GM23338 (cell line): ENCODE measurements at places on chromosomes 2 and 18. TPM values are rescaled to one million over a fixed set of nuclear protein-coding genes. Genes with fewer than 3 reads are reported as not detected.

Gene GPR155
- polyA plus RNA-seq = 0.82 and 1.2 TPM in 2 replicates

Gene DNAH7
- 0.99 and 1.1 TPM in 2 replicates for polyA plus RNA-seq

Gene SERPINB11
- not detected in 2 replicates for polyA plus RNA-seq

Gene ASB18
- not detected in 2 replicates for polyA plus RNA-seq

Gene FECH
- 5.8 and 6.1 TPM in 2 replicates for polyA plus RNA-seq

Gene CXCR1
- not detected in 2 replicates for polyA plus RNA-seq

Gene GORASP2
- 38.7 and 44.5 TPM in 2 replicates for polyA plus RNA-seq

Gene TUBA3E
- polyA plus RNA-seq = 0.31 TPM in 1 of 2 replicates, not detected in the other

Gene FZD7
- polyA plus RNA-seq = 164 and 188 TPM in 2 replicates

Gene ITGB6
- not detected in 2 replicates for polyA plus RNA-seq

Gene SERPINB13
- not detected in 2 replicates for polyA plus RNA-seq

Gene RNF125
- polyA plus RNA-seq = 10.9 and 11.4 TPM in 2 replicates

Gene TCF4
- polyA plus RNA-seq = 68.0 and 77.7 TPM in 2 replicates

Gene ARHGAP15
- polyA plus RNA-seq = 0.26 TPM in 1 of 2 replicates, not detected in the other

Gene STAT4
- 0.30 and 0.86 TPM in 2 replicates for polyA plus RNA-seq

Gene BCL11A
- 72.5 and 77.6 TPM in 2 replicates for polyA plus RNA-seq

Gene NPPC
- 6.3 and 10.2 TPM in 2 replicates for polyA plus RNA-seq

Gene DUSP2
- polyA plus RNA-seq = 6.4 and 6.6 TPM in 2 replicates

Gene DQX1
- 0.32 and 0.54 TPM in 2 replicates for polyA plus RNA-seq

Gene ATP8B1
- polyA plus RNA-seq = 1.0 and 1.7 TPM in 2 replicates

Gene IL36B
- polyA plus RNA-seq = not detected in 2 replicates

Gene NR4A2
- polyA plus RNA-seq = 0.56 and 0.71 TPM in 2 replicates

Gene PLGLB1
- polyA plus RNA-seq = 0.82 and 1.6 TPM in 2 replicates

Gene ACTG2
- 6.3 and 8.0 TPM in 2 replicates for polyA plus RNA-seq

Gene GKN2
- not detected in 2 replicates for polyA plus RNA-seq

Gene REEP1
- polyA plus RNA-seq = 1.8 and 2.3 TPM in 2 replicates

Gene PLGLB2
- 0.50 and 0.55 TPM in 2 replicates for polyA plus RNA-seq

Gene POLR1B
- 15.4 and 16.2 TPM in 2 replicates for polyA plus RNA-seq

Gene APCDD1
- 0.31 and 0.61 TPM in 2 replicates for polyA plus RNA-seq

Gene SOX11
- polyA plus RNA-seq = 33.2 and 34.0 TPM in 2 replicates

Gene MAP4K3
- polyA plus RNA-seq = 27.4 and 33.0 TPM in 2 replicates

Gene AGPS
- 12.2 and 14.6 TPM in 2 replicates for polyA plus RNA-seq

Gene SPP2
- polyA plus RNA-seq = not detected in 2 replicates

Gene OTX1
- polyA plus RNA-seq = 1.1 and 2.2 TPM in 2 replicates

Gene STARD6
- polyA plus RNA-seq = not detected in 2 replicates

Gene MRO
- 0.68 and 0.78 TPM in 2 replicates for polyA plus RNA-seq

Gene ERBB4
- 0.10 and 1.1 TPM in 2 replicates for polyA plus RNA-seq

Gene DTNB
- polyA plus RNA-seq = 29.4 and 32.1 TPM in 2 replicates

Gene MAPK4
- 1.3 TPM in 2 replicates for polyA plus RNA-seq

Gene MYO5B
- 3.2 and 3.5 TPM in 2 replicates for polyA plus RNA-seq

Gene ALPP
- 0.07 TPM in 1 of 2 replicates, not detected in the other for polyA plus RNA-seq

Gene MTERF4
- polyA plus RNA-seq = 15.3 and 15.7 TPM in 2 replicates

Gene GPR17
- polyA plus RNA-seq = not detected in 2 replicates

Gene TRIM54
- 1.6 and 3.4 TPM in 2 replicates for polyA plus RNA-seq

Gene TRIM43
- 0.40 TPM in 1 of 2 replicates, not detected in the other for polyA plus RNA-seq

Gene CYBRD1
- 3.4 and 3.7 TPM in 2 replicates for polyA plus RNA-seq

Gene SLC4A3
- 3.6 and 3.9 TPM in 2 replicates for polyA plus RNA-seq

Gene RNF149
- polyA plus RNA-seq = 37.2 and 38.8 TPM in 2 replicates

Gene AFF3
- polyA plus RNA-seq = 0.73 and 1.5 TPM in 2 replicates

Gene KIF1A
- 158 and 169 TPM in 2 replicates for polyA plus RNA-seq

Gene MITD1
- polyA plus RNA-seq = 105 and 107 TPM in 2 replicates

Gene WDR35
- polyA plus RNA-seq = 5.3 TPM in 2 replicates

Gene PECR
- 12.1 and 12.7 TPM in 2 replicates for polyA plus RNA-seq

Gene SAG
- polyA plus RNA-seq = not detected in 2 replicates

Gene RPRM
- 5.9 and 7.4 TPM in 2 replicates for polyA plus RNA-seq
